ENCODE measurements at places on chromosomes 12 and 14.
A peak's percentile ranks its signal among the peaks of the same experiment; 100 is the strongest.

- DNase-seq, result no peak
Observed at GRCh38 chr14:24252289-24253124, 10.1 kb upstream of the TINF2 start.

- DNase-seq, result no peak
Observed at GRCh38 chr14:87999277-87999676, 5.7 kb upstream of the GPR65 start.

- DNase-seq, result no peak
Observed at GRCh38 chr14:105014032-105014431, 6.9 kb downstream of the CDCA4 start.

DNA sequence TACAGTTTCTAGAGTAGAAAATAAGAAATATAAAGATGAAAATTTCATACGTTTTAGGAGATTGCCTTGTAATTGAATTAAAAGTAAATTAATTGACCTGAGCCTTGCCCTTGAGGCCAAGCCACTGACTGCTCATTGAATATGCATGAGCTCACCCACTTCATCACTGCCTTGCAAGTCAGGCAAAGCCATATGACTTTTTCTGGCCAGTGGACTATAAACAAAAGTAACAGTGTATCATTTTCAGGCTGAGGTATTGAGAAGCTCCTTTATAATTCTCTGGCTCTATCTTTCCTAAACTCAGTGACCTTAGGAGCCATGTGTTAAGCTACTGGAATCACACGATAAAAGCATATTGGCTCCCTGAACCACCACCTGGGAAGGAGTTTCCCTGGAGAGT lies 369.3 kb downstream of the NUAK1 start:
- no peak for DNase-seq

- DNase-seq, result no peak
Observed at GRCh38 chr14:99937475-99938244, 127.6 kb upstream of the EVL start.

- no peak for DNase-seq
Observed at GRCh38 chr12:13288937-13289652, 92.6 kb downstream of the EMP1 start.

GRCh38 chr14:93007225-93007997 lies 84.5 kb downstream of the CHGA start:
- DNase-seq, result peak; percentile 64

GRCh38 chr12:75790219-75790618 lies 241.4 kb downstream of the PHLDA1 start:
- DNase-seq, result no peak

- DNase-seq, result no peak
Observed at GRCh38 chr14:57262117-57262516, 6.6 kb downstream of the EXOC5 start.

DNA sequence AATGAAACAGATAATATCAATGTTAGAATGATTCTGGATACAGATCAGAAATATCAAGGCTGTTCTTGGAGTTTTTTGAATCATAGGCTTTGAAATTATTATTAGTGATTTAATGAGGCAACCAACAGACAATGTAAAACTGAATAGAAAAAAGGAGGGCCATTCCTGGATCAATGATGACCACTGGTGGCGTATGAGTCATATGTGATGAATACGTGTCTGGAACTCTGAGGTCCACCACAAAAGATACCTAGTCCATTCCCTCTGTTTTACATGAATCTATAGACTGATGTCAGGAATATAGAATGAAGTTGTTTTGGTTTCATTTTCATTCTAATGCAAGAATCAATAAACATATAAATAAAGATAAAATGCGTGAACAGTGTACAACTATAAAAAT lies 78.3 kb upstream of the RTL1 start:
- DNase-seq, result peak; percentile 40

GRCh38 chr12:2586156-2587038 lies 208.4 kb upstream of the FKBP4 start:
- no peak for DNase-seq

DNA sequence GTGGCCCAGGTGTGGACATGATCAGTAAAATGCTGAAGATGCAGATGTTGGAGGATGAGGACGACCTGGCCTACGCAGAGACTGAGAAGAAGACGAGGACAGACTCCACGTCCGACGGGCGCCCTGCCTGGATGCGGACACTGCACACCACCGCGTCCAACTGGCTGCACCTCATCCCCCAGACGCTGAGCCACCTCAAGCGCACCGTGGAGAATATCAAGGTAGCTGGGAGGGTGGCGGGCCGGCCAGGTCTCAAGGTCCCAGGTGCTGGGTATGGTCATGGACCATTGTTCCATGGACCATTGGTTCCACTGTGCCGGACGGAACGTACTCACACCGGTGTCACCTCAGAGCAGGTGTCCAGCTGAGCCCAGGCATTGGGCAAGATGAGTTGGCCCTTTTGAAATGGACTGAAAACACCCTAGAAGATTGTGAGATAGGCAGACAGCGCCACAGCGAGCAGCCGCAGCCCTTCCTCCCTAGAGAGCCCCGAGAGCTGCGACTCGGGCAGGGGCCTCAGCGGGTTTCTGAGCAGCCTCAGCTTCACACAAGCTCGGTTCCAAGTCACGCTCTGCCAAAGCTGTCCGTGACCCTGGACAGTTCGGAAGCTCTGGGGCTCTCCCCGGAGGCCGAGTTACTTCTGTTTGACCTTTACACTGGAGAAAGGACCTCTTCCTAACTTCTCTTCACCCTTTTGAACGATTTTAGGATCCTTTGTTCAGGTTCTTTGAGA lies 38.9 kb downstream of the HSP90AA1 start:
- DNase-seq, result no peak

DNA sequence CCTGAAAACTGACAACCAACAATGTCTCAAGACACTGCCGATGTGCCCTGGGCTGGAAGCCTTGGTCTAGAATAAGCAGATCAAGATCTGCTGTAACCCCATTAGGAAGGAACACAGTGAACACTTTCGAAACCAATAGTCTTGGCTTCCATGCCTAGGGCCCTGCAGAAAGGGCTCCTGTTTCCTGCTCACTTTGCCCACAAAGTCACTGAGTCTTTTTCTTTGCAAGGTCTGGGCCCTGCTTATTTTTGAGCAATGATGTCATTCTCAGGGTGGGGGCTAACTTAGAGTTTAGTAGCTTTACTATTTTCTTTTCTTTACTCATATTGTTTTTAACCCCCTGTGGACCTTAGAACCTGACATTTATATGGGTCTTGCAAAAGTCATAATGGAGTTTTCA lies 704.2 kb upstream of the TMEM132C start:
- DNase-seq, result no peak

- no peak for DNase-seq
Observed at GRCh38 chr12:78018171-78018910, 187.6 kb downstream of the NAV3 start.

GRCh38 chr12:40233741-40234367 lies 9.1 kb downstream of the LRRK2 start:
- DNase-seq, result no peak

DNA sequence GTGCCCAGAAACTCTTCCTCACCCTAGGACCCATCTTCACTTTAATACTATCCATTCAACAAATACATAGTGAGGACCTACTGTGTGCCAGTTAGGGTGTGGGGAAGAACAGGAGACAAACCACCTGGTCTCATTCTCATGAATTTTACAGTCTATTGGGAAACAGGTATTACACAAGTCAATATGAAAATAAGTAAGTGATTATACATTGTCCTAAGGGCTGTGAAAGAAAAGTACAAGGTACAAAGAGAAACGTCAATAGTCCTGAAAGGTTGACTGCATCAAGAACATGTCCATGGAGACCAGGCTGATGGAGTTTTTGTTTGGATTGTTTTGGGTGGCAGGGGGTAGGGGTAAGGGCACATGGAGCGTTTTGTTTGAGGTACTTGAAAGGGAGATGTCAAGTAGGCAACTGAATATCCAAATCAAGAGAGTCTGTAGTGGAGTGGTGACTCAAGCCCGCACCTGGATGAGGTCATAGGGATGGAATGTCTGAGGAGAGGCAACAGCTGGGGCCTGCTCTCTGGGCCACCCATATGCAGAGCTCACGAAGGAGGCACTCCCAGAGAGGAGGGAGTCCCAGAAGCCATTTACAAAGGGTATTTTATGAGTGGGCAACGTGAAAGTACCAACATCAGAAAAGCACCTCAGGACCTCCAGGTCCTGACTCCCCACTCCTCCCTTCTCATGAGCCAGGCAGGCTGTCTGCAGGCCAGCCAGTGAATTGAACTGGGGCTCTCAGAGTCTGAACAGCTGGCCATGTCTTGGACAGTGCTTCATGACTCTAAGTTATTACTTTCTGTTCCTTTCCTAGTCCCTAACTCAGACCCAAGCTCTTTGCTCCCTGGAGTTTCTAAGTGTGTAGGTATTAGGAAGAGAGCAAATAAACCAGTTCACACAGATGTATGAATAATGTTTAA lies 272.0 kb downstream of the ZFP36L1 start:
- peak; percentile 40 for DNase-seq

DNA sequence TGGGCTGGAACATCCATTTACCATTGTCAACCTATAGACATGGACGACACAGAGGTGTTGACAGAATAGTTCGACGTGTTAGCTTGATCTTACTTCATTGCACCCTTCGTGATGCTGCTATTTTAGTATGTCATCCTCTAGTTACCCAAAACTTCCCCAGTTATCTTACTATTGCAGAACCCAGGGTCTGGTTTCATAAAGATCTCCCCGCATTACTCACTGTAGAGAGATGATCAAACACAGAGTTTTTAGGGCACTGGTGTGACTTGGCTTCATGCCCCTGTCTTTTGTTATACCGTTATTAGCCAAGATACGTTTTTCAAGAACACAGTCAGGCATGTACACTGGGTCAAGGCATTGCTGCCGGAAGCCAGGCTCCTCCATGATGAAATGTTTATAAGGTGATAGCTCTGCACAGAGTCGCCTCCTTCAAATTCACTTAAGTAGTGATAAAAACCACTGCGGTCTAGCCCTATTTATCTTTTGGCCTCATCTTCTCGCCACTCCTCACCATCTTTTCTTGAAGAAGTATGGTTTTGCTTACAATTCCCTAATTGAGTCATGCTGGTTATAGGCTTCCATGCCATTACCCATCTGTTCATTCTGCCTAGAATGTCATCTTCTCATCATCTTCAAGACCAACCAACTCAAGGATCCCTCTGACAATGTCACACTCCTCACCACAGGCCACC lies 1127.9 kb downstream of the VRK1 start:
- no peak for DNase-seq

DNA sequence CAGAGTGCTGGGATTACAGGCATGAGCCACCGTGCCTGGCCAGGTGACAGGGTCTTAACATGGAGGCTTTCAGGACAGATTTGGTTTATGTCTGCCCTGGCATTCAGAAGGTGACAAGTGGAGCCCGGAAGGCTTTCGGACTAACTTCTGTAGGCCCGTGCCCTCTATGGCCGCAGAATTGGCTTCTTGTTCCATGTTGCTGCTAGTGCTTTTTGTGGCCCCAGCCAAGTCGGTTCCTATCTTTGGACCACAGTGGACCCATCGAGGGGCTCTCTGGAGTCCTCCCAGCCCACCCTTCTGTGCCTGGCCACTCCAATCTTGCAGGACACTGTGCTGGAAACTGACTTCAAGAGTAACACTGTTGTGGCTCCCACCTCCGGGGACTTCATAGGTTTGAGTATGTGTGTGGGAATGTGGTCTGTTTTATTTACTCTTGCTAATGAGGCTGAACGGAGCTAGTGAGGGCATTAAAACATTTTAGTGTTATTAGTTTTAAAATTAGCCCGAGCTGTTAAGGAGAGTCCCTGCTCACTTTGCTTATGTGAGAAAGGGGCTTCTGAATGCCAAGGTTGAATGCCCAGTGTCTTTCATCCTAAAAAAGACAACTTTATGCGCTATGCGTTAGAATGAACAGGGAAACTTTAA lies 245.9 kb downstream of the CACNA1C start:
- DNase-seq, result no peak

GRCh38 chr14:90624227-90624626 lies 192.0 kb downstream of the TTC7B start:
- peak; percentile 62 for DNase-seq

DNA sequence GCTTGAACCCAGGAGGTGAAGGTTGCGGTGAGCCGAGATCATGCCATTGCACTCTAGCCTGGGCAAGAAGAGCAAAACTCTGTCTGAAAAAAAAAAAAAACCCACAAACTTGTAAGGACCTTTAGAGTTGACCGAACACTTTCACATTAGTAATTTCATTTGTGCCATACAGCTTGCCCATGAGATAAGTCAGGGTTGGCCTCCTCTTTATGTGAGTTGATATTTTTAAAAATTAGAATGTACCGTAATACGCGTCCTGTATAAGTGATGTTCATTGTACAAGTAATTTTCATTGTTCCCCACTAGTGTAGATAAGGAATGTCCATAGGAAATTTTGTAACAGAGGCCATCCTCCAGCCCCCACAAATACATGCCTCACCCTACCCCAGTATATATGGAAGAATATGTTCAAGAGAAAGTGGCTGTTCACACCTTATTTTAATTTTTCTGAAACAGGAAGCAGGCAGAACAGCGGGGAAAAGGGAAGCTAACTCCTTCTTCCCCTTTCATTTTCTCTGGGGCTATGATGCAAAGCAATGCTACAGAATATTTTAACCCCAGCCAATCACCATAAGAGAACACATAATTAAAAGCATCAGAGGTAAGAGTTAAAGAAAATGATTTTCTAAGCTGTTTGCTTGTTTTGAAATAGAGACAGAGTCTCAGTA lies 31.9 kb upstream of the HIF1A start:
- DNase-seq, result no peak

- DNase-seq, result no peak
Observed at GRCh38 chr12:112439769-112440168, 21.0 kb downstream of the PTPN11 start.

DNA sequence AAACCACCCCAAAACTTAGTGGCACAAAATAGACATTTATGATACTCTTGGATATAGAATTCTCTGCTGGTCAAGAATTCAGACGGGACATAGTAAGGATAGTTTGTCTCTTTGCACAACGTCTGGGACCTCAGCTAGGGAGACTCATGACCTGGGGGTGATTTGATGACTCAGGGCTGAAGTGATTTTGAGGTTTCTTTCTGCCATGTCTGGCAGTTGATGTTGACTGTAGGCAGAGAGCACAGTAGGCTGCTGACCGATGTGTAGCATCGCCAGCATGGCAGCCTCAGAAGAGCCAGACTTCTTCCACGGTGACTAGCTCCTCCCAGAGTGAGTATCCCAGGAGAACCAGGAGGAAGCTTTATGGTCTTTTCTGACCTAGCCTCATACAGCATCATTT lies 88.9 kb upstream of the FRMD6 start:
- DNase-seq, result peak; percentile 73

Data from RCC 7860 (cell line).